ENCODE measurements at places on chromosomes 1 and 21.

- DNase-seq: no peak
These were observed 385.6 kb upstream of the PKN2 start for GRCh38 chr1:88298506-88298905.

GRCh38 chr1:117182319-117182718 lies 28.4 kb downstream of the VTCN1 start:
- no peak for DNase-seq

DNA sequence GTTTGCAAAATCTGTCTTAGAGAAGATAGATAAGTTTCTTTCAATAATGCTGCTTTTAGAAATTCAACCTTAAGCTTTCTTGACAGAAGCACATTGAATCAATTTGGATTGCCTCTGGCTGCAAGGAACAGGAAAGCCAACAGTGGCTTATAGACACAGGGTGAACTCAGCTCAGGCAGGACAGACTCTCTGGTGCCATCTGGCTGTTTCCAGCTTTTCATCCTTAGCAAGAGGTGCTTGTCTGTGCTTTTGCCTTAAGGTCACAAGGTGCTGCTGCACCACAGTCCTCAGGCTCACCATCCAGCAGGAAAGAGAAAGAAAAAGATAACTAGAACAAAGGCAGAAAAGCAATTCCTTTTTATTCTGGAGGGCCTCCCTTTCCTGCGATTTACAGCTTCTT lies 93.7 kb upstream of the ETS2 start:
- peak; percentile 22 for DNase-seq

DNA sequence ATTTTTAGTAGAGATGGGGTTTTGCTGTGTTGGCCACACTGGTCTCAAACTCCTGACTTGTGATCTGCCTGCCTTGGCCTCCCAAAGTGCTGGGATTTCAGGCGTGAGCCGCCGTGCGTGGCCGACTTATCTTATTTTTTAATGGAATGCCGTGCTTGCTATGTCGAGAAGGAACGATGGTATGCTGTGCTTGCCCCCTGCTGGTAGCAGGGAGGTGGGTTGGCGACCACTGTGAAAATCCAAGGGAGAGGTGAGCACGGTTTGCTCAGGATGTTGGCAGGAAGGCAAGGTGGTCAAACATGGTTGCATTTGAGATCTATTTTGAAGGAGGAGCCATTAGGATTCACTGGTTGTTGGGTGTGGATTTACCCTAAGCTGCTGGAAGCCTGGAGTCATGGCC lies 45.8 kb upstream of the RCC2 start:
- DNase-seq: peak; percentile 13

- DNase-seq: no peak
These were observed 3.6 kb downstream of the RGS1 start for GRCh38 chr1:192579010-192579738.

- no peak for DNase-seq
These were observed 228.4 kb upstream of the POU3F1 start for GRCh38 chr1:38274974-38275373.
